ENCODE measurements at places on chromosomes 1 and 21. TPM values are rescaled to one million over a fixed set of nuclear protein-coding genes. Genes with fewer than 3 reads are reported as not detected.

S100A8 gene
- not detected for total RNA-seq

SLAMF9 gene
- total RNA-seq: not detected

RFX5 gene
- 54.9 TPM for total RNA-seq

RGS16 gene
- 0.33 TPM for total RNA-seq

APCS gene
- not detected for total RNA-seq

All from vein endothelial cell (primary cell).